Activated gamma-delta T cell treated with Interleukin-2 at 50 U/mL for 16 hours (primary cell): ENCODE measurements at places on chromosomes 2 and 18.

GRCh38 chr2:50006327-50006726 lies 852.0 kb upstream of the FSHR start:
- DNase-seq = no peak

DNA sequence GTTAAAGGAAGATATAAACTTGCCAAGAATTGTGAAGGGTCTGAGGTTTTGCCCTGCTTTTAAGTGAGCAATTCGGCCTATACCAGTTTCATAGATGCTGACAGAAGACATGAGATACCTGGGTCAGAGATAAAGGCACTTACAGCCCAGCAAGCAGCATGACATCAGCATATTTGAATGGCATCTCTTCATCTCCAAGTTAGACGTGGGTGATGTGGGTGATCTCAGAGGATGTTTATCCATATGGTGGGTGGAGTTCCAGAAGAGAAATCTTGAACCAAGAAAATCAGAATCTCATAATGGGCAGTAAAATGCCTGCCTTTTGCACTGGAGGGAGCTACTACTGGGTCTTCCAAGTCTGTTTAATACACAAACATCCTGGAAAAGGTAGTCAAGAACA lies 44.7 kb downstream of the GYPC start:
- DNase-seq = no peak

DNA sequence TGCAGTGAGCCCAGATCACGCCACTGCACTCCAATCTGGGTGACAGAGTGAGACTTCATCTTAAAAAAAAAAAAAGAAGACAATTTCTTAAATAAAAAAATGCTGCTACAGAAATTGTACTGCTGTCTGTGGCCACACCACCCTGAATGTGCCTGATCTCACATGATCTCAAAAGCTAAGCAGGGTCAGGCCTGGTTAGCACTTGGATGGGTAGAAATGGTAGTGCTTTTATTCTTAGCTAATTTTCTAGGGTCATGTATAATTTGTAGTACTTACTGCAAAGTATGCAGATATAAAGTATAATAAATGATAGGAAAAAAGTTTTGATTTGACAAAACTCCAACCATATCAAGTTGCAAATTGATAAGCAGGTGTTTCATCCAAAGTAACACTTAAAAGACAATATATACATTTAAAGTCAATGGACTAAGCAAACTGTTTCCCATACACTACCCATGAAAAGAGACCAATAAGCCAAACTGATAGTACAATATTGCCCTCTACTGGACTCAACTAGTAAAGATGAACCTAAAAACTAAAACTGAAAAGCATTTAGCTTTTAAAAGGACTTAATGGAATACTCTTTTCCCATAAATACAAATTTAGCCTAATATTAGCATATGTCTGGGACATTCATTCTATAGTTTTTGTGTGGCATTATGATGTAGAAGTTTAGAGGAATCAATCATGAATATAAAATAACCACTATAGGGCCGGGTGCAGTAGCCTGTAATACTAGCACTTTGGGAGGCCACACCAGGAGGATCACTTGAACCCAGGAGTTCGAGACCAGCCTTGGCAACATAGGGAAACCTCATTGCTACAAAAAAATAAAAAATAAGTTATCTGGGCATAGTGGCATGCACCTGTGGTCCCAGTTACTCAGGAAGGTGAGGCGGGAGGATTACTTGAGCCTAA lies 18.6 kb upstream of the PEX13 start:
- DNase-seq = no peak

- DNase-seq = no peak
Measured at GRCh38 chr2:177998006-177998405, 74.6 kb downstream of the PDE11A start.

GRCh38 chr2:43152741-43153647 lies 73.4 kb downstream of the ZFP36L2 start:
- no peak for DNase-seq

- no peak for DNase-seq
Measured at GRCh38 chr2:113940891-113941290, 51.0 kb downstream of the ACTR3 start.

DNA sequence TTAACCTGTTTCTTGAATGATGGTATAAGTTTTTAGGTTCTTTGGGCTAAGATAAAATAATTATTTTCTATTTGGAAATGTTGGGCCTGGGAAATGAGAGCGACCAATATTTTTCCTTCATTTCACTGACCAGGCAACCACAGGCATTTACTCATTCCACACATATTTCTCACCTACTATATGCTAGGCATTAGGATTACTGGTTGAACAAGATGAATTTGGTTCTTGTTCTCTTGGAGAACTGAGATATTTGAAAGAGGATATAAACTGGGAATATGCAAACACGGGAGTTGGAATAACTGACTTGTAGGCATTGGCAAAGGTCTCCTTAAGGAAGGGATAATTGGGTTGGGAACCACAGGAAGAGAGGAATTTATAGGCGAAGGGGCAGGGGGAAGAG lies 3.9 kb upstream of the MYL1 start:
- no peak for DNase-seq

DNA sequence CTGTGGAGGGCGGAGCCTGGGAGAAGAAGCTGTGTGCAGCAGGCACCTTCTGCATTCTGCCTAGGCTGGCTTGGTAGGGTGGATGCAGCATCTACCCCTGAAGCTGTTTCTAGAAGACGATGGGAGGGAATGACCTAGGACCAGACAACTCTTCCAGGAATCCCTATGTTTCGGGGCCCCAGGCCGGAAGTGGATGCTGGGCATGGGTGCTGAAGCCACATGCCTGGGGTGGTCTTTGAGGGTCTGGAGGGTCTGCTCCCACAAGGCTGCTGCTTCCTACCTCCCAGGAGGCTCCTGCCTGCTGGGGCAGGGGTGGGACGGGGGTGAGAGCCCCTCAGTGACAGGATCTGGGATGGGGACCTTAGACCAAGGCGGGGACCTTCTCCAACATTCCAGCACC lies 61.0 kb downstream of the CIB4 start:
- no peak for DNase-seq

- DNase-seq = no peak
Measured at GRCh38 chr2:226970362-226970761, 134.5 kb downstream of the RHBDD1 start.

DNA sequence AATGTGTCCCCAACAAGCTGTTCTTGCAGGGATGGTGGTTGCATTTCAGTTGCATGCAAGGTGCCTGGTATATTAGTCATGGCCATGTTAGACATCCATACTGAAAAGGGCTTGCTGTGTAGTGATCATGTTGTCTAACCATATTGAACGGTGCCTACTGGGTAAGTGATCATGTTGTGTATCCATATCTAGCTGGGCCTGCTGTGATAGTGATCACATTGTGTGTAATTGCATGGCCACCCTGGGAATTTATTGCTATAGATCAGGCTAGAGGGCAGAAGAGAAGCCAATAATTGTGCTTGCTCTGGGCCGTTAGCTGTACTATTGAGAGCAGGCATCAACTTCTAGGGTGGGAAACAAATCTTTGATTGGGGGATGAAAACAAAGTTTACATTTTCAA lies 9.8 kb upstream of the EPC2 start:
- no peak for DNase-seq

GRCh38 chr2:236646441-236646840 lies 76.8 kb downstream of the ACKR3 start:
- no peak for DNase-seq

DNA sequence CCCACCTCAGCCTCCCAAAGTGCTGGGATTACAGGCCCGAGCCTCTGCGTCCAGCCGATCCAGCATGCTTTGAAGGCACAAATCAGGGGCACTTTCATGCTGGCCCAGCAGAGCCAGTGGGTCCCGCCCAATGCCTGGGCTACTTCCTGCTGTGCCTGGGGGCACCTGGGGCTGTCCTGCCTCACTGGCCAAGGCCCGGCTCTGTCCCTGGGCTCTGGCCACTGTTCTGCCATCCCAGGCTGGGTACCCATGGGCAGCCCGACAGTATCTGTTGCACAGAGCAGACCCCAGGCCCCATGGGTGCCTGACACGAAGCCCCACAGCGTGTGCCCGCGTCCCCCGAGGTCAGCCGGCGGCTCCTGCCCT lies 6.8 kb upstream of the GAL3ST2 start:
- DNase-seq = no peak

GRCh38 chr18:5817816-5818215 lies 77.5 kb downstream of the TMEM200C start:
- DNase-seq = no peak

- DNase-seq = no peak
Measured at GRCh38 chr2:163173591-163173990, 335.0 kb upstream of the KCNH7 start.

DNA sequence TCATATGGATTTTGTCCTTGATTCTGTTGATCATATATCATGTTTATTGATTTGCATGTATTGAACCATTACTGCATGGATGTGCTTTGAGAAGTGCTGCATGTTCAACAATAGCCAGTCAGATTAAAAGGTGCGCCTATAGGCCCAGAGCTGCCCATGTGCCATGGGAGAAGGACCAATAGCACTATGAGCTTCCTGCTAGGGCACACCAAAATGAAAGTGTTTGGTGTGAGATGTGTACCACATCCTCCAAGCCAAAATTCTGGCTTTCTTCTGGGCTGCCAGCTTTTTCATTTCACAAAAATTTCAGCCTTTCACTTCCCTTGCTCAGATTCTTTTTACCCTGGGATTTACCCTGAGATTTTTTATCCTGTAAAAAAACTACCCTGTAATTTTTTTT lies 34.8 kb upstream of the MMADHC start:
- DNase-seq = no peak

- no peak for DNase-seq
Measured at GRCh38 chr2:26380281-26380680, 21.4 kb upstream of the DRC1 start.

DNA sequence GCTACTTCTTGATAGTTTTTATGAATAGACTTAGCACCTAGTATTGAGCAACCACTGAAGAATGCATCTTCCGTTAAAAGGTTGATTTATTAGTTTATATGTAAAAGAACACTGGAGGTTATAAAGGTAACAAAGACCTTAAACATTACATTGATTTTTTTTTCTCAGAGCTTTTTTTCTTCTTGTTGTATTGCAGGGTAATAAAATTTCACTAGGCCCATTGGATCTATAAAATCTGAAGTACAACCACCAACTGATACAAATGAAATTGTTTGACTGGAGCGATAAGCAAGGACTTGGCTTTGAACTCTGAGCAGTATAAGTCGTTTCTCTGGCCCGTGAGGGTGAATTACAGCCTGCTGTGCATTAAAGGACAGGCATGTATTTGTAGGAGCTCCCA lies 344.0 kb downstream of the LRRTM1 start:
- DNase-seq = no peak

DNA sequence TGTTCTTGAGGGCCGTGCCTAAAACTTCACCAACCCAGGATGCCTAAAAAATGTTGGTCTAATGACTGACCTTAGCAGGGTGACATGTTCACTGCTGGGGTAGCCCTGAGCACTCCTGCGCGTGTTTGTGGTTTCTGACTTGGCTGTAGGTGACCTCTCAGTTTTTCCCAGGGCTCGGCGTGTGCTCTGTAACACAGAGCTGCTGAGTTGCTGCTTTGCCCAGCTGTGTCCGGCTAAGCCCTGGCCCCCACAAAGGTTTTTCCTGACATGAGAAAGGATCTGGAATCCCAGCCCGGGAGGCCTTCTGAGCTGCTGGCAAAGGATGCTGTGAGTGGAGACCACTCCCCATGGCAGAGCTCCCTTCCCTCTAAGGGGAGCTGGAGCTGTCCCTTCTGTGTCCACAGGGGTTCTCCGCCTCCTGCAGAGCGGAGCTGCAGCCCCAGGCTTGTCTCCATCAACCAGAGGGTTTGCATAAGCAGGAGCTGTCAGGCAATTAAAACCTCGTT lies 52.7 kb downstream of the CRIM1 start:
- DNase-seq = no peak

- DNase-seq = no peak
Measured at GRCh38 chr2:211854832-211855231, 683.8 kb downstream of the ERBB4 start.

DNA sequence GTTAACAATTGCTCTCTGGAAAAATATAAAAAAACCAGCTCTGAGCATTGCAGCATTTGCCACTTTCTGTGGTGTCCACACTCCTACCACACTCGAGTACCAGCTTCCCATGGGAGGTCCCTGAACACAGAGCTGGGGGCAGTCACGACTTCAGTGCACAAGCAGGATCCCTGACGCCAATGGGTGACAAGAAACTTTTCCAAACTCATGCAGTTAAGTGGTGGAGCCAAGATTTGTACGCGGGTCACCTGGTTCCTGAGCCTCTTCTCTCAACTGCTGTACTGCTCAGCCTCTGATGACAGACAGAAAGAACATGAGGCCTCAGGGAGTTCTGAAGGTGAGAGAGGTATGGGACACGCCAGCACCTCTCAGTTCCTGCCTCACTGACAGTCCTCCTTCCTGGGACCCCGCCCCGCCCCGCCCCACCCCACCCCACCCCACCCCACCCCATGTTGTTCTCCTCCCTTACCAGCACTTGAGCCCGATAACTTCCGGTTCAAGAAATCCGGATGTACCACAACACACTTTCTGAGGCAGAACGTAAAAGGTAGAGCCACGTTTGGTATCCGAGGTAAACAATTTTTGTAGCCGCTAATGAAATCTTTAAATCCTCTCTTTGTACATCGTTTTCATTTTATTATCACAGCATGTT lies 287.6 kb downstream of the MYCN start:
- no peak for DNase-seq

- no peak for DNase-seq
Measured at GRCh38 chr2:17515652-17516051, 2.6 kb downstream of the RAD51AP2 start.

DNA sequence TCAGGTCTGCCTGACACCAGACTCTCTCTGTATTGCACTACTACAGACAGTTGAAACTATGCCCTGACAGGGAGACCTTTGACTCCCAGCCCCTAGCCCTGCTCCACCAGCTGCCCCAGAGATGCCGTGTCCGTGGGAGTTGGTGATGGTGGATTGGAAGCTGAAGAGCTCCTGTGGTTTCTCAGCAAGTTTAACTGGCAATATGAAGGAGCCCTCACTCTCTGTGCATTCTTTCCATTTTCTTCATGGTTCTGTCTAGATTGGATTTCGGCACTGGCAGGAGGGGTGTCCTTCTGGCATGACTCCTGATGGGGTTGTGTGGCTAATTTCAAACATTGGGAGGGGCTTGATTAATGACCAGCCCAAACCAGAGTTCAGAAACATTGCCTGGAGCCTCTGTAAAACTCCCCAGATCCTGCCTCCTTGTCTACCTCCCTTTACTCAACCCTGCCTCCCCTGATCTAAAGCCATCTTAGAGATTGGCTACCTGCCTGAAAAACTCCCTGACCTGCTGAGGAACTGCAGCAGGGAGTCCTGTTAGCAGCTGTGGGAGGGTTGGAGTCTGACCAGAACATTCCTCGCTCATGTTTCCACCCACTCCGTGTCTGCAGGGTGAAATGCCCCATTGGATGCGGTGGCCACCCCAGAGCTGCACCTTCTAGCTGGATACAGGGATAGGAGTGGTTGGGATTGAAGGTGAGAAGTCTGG lies 206.9 kb upstream of the SPRED2 start:
- DNase-seq = no peak

- DNase-seq = no peak
Measured at GRCh38 chr18:44232500-44232899, 448.2 kb upstream of the SETBP1 start.

DNA sequence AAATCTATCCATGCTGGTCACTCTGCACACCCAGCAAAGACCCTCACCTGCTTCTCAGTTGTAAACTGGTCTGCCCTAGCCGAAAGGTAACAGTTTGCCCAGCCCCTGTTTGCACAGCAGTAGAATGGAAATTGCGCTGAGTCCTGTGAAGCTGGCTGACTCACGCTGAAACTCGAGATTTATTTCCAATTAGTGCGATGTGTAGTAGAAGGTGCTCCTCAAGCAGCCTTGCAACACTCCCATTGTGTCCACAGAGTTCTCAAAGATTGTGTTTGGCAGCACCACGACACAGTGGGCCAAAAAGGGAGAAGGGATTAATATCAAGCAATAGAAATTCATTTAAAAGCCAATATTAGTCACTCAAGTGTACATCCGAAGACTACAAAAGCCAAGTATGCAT lies 21.7 kb upstream of the APCDD1 start:
- no peak for DNase-seq
